ENCODE measurements at places on chromosomes 7 and 10.

DNA sequence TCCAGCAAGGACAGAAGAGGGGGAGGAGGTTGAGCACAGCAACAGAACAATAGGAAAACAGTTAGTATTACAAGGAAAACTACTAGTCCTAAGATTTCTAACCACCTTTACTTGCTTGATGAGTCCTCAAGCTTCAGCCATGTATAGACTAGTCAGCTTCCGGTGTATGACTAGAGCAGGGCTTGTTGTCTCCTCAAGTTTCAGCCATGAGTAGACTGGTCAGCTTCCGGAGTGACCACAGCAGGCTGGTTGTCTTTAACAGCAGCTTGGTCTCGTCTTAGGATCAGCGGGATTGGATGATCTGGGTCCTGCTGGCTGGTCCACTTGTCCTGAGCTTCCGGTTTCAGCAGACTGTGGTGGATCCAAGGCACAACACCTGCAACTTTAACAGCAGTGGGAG, 10.6 kb upstream of the ZNF239 start:
- DNase-seq: no peak

- DNase-seq: no peak
Measured at GRCh38 chr7:1136841-1137516, 23.0 kb downstream of the ZFAND2A start.

DNA sequence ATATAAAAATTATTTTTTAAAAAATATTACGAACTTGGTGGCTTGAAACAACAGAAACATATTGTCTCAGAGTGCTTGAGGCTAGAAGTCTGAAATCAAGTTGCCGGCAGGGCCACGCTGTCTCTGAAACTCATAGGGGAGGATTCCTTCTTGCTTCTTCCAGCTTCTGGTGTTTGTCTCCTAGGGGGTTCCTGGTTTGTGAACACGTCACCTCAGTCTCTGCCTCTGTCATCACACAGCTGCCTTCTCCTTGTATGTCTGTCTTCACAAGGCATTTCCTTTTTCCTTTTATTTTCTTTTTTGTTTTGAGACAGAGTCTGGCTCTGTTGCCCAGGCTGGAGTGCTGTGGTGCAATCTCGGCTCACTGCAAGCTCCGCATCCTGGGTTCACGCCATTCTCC, 12.7 kb upstream of the SNX8 start:
- DNase-seq: no peak

- DNase-seq: no peak
Measured at GRCh38 chr10:35667971-35668370, 25.9 kb upstream of the FZD8 start.

DNA sequence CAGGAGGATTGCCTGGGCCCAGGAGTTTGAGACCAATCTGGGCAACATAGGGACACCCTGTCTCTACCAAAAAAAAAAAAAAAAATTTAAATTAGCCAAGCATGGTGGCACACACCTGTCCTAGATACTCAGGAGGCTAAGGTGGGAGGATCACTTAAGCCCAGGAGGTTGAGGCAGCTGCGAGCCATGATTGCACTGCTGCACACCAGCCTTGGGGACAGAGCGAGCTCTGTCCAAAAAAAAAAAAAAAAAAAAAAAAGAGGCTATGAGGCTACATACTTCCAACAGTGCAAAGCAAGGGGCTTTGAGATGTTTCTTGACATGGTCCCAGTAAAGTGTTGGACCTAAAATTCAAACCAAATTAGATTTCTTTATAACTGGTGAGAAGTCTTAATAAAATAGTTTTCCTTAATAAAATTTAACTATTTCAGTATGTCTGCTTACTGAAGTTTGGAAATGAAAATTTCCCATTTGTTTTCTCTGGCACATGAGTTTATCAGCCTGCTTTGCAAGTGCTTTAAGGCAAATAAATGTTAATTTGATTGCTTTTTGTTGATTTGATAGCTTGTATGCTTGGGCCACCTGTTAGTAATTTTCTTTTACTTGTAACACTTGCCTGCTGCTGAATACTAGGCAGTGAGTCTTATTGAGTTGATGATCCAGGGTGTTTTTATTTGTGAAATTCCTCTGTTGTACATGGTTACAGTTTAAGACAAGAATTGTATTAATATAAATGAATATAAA, 16.1 kb downstream of the CALU start:
- no peak for DNase-seq

Measured in activated T-helper 1 cell treated with anti-CD3 and anti-CD28 coated beads, Interleukin-2, amount 50 U/mL, for 16 hours (primary cell).